Stimulated activated CD4-positive, alpha-beta T cell treated with anti-CD3 and anti-CD28 coated beads, Interleukin-12 subunit alpha, Interleukin-12 subunit beta, amount 100 ng/mL, for 4 hours (primary cell): ENCODE measurements at places on chromosomes 3 and 15.

DNA sequence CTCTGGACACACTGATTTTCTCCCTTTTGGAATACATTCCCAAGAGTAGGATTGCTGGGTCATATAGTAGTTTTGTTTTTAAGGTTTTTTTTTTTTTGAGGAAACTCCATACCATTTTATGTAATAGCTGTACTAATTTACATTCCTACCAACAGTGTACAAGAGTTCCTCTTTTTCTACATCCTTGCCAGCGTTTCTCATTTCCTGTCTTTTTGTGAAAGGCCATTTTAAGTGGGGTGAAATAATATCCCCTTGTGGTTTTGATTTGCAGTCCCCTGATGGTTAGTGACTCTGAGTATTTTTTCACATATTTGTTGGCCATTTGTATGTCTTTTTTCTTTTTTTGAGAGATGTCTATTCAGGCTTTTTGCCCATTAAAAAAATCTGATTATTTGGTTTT lies 1205.5 kb downstream of the ROBO1 start:
- DNase-seq = no peak

DNA sequence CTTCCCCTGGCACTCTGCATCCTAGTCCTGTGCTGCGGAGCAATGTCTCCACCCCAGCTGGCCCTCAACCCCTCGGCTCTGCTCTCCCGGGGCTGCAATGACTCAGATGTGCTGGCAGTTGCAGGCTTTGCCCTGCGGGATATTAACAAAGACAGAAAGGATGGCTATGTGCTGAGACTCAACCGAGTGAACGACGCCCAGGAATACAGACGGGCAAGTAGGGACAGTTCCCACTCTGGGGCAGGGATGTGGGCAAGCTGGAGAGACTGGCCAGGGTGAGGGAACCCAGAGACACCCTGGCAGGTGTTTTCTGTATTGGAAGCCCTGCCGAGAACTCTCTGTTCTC lies 247 bp downstream of the FETUB start:
- DNase-seq = no peak

GRCh38 chr15:59439576-59439975 lies 1.6 kb downstream of the FAM81A start:
- no peak for DNase-seq

GRCh38 chr15:38253351-38253781 lies 730 bp downstream of the SPRED1 start:
- DNase-seq = no peak

DNA sequence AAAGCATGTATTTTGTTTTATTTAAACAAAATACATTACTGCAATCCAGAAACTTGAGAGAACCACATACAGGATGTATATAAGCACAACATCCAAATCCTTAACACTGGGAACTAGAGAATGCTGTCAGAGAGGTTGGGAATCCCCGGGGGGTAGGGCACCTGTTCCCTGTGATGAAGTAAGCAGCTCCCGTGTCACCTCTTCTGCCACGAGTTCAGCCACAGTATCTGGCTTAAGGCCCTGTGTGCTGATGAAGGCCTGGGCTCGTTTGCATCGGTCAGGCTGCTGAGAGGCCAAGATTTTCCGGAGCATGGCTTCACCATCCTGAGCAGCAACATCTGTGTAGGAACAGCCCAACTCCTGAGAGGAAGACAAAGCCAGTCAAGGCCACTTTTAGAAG lies 36.4 kb downstream of the EIF3J start:
- DNase-seq = no peak

DNA sequence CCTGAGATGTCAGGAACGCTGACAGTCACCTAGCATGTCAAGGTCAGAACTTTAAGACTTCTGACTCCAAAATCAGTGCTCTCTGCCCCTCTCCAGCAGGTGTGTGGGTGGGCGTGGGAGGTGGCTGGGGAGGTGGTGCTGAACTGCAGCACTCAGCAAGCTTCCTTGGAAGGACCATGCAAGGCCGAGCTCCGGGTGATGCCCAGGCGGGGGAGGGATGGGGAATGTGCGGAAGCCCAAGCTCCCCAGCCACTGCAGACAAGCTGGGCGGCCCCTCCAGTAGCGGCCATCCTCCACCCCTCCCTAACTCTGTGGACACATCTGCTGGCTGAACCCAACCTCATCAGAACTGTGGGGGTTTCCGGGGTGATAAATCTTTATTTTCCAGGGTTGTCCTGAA lies 296.6 kb downstream of the TLE3 start:
- DNase-seq = no peak

DNA sequence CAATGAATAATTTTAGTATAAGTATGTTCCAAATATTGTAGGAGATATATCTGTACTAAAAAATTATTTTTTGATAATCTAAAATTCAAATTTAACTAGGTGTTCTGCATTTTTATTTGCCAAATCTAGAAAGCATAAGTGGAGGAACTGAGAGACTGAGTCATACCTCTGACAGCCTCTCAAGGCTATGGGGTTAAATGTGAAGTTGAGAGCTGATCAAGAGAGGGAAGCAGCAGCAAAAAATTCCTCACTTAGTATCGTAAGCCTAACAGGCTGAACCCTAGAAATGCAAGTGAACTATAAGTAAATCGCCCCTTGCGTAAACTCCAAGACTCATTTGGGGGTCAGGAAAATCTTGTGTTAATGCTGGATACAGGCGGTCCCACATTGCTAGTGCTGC lies 12.8 kb upstream of the TOPAZ1 start:
- DNase-seq = no peak

GRCh38 chr3:186414735-186415419 lies 52.8 kb upstream of the DGKG start:
- DNase-seq = no peak

DNA sequence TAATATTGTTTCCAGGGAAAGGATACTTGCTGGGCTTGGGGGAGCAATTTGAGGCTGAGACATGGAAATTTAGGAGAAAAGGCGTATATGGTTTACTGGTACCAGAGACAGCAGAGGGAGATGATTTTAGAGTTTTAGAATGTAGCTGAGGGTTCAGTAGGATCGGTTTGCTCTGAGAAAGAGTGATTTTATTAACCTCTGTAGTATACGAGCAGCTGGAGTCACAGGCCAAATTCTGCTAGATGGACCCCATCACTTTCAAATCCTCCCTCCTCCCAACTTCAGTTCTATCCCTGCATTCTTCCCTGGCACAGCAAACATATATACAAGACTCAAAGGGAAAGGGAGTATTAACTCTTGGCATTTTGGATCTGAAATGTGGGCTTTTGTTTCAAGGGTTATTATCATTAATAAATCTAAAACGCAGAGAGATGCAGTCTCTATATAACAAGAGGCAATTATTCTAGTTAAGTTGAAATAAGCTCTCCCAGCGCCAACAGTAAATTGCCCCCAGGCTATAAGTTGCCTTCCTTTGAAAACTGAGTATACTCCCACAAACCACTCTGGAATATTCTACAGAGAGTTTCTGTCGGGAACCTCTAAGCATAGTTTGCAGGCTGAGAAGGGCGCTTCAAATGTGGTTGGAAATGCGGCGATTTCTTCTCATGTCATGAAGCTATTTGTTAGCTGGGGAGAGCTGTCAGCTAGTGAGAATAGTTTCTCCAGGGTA lies 5.4 kb downstream of the CRABP1 start:
- no peak for DNase-seq

- no peak for DNase-seq
These were observed 13.5 kb downstream of the TBC1D21 start for GRCh38 chr15:73886717-73887345.

- DNase-seq = no peak
These were observed 1.2 kb upstream of the HGD start for GRCh38 chr3:120683213-120683612.

DNA sequence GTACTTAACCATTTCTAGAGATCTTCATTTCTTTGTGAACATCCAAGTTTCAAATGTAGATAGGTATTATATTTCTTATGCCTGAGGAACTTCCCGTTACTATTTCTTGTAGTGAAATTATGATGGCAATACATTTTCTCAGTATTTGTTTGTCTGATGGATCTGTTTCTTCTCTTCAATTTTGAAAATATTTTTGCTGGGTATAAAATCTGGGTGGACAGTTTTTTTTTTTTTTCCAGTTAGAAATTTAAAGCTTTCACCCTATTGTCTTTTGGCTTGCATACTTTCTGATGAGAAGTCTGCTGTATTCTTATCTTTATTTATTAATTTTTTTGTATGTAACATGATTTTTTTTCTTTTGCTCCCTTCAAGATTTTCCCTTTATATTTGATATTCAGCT lies 175.8 kb downstream of the SV2B start:
- no peak for DNase-seq

- no peak for DNase-seq
These were observed 298.3 kb upstream of the TGFBR2 start for GRCh38 chr3:30308131-30308530.

- no peak for DNase-seq
These were observed 36.7 kb upstream of the ZBTB38 start for GRCh38 chr3:141331377-141332318.

GRCh38 chr3:195701042-195701915 lies 19.5 kb upstream of the MUC20 start:
- no peak for DNase-seq

- DNase-seq = no peak
These were observed 238.9 kb downstream of the CADPS start for GRCh38 chr3:62636235-62636826.

DNA sequence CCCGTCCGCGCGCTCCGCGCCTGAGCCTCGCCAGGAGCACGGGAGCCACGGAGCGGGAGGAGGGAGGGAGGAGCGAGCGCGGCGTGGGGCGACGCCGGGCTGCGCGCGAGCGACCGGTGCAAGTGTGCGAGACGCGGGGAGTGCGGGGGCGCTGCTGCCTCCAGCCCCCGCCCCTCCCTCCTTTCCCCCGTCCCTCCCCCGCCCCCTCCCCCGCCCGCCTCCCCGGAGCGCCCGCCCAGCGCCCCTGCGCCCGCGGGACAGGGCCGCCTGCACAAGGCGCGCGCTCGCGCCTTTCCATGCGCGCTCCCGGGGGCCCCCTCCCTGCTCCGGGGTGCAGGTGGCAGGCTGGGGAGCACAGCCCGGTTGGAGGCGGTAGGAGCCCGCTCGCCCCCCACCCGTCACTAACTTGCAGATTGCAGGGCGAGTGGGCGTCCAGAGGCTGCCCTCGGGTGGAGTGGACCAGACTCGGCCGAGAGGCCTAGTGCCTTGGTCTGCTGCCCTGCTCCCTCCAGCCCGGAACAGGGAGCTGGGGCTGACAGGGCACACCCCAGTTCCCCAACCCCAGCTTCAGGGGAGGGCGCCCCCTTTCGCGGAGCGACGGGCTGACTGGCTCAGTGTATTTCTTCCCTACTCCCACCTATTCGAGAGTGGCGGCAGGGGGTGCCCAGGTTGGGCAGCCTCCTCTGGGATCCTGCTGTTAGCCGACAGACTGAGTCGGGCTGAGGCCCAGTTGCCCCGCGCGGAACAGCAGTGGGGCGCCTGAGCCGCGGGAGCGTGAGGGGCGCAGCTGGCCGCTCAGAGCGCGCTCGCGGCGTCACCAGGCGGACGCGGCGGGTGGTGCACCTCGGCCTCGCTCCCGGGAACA lies at the start of gene WNT7A:
TSS of gene WNT7A (minus strand) at position 126 of the 865 bp plus-strand sequence. CDS start 255 bp downstream, outside the sequence.
- DNase-seq = peak; percentile 61

DNA sequence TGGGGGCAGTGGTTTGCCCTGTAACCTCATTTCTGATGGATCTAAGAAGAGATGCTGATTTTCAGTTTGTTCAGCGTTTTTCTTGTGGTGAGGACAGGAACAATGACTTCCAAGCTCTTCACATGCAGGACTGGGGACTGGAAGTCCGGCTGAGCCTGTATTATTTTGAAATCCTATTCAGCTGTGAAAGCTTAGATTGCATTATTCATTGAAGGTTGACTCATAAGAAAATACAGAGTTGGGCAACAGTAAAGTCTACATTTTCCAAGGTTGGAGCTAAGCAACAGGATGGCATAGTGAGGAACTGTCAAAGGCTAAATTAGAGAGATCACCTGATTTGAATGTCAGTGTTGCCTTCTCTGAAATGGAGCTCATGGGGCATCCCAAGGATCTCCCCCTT lies 230.9 kb upstream of the FEZF2 start:
- DNase-seq = no peak

DNA sequence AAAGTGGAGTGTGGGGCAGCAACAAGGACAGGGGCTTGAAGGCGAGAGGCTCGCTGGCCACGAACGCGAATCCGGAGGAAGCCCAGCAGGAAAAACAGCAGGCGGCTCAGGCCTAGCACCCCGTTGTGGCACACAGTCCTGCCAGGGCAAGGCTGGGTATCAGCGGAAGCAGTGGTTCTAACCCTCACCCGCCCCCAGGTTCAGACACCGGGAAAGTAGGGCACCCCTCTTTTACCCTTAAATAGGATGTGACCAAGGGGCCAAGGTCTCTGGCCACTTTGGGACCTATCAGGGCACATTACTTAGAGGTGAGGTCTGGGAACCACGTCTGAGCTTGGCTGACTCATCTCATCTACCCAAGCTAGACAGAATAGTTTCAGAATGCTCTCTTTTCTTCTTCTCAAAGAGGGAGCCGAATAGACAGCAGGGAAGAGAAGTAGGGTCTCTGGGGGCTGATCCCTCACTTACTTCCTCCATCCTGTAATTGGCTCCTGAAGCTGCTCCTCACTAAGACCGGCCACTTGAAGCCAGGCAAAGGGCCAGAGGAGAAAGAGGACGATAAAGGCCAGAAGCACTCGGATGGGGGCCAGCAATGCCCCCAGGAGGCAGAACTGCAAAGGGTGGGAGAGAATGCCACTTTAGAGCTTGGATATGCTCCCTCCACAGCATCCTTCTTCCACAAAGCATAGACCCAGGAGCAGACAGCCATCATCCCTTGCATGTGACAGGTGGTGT lies 1.7 kb downstream of the LPCAT4 start:
- DNase-seq = no peak

DNA sequence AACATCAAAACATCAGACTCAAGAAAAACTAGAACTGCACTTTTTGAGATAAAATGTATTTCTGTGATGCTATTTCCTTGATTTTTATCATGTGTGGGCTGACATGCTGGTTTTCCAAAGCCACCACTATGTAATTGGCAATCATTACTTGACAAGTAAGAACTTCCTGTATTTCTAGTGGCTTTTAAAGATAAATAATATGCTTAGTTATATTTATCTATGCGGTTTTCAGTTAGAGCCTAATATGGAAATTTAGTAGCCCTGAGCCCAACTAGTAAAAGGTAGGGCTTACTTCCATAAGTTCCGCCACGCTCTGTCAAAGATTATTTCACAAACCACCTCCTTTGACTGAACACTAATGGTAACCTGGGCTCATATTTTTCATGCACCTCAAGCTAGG lies 91.6 kb downstream of the PPARG start:
- DNase-seq = no peak

- DNase-seq = no peak
These were observed 4.6 kb downstream of the THPO start for GRCh38 chr3:184373422-184373821.

DNA sequence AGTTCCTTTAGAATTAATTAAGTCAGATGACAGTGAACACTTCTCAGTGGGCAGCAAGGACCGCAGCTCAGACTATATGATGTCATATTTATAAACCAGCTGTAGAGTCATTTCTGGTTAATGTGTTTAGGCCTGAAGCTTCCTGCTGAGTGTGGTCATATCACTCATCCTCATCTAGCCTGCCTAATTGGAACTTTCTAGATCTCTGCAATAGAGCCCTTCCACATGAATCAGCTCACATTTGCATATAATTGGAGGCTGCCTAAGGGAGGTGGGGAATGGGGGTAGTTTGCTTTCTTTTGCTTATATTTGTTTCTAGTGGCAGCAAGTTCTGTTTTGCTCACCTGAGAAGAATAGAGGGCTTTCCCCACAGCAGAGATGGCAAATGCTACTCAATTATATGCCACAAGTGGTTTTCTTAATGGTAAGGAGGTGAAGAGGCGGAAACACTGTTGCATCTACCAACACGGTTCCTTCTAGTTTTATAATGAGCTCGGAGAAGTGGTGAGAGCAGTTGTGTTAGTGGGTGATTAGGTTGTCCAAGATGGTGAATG lies 148.1 kb downstream of the KLHL25 start:
- no peak for DNase-seq
